ENCODE measurements at places on chromosomes 2 and 18.

GRCh38 chr2:158297606-158298005 lies 158.9 kb downstream of the CCDC148 start:
- no peak for DNase-seq

- DNase-seq, result no peak
Measured at GRCh38 chr2:42382144-42382543, 21.1 kb upstream of the COX7A2L start.

GRCh38 chr2:160142472-160142871 lies 57.6 kb downstream of the ITGB6 start:
- DNase-seq, result no peak

DNA sequence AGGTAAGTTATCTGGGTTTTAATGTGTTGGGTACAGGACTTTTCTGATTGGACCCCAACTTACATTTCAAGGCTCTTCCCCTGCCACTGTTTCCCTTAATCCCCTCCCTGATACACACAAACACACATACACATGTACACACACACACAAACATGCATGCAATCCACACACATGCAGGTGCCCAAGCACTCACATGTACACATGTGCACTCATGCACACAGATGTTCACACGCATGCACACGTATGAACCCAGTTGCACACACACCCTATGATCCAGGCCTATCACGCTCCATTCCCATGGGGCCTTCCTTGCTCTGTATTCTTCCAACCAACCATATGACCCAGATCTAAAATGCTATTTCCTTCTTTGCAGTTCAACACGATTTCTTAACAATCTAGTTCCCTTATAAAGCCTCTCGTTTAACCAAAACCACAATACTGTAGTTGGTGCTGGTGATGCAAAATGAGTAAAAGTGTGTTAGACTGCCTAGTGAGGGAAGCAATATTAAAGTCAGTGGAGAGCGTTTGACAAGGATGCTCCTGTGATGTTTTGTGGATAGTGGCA lies 11.1 kb downstream of the SERPINB8 start:
- DNase-seq, result no peak

DNA sequence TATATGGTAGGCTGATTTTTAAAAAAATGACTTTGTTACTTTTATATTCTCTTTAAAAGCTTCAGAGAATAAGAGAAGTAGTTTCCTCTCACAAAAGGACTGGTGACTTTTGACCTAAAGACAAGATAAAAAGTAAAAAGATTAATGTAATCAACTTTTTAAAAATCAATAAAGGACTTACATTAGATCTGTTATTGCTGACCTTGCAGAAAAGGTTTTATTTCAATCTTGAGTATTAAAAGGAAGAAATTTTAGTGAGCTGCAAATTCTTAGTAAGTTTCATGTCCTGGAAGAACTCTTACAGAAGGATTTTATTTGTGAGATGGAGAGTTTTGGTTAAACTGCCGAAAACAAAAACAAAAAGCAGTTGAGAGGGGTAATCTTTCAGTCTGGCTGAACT lies 2.2 kb upstream of the GAREM1 start:
- no peak for DNase-seq

DNA sequence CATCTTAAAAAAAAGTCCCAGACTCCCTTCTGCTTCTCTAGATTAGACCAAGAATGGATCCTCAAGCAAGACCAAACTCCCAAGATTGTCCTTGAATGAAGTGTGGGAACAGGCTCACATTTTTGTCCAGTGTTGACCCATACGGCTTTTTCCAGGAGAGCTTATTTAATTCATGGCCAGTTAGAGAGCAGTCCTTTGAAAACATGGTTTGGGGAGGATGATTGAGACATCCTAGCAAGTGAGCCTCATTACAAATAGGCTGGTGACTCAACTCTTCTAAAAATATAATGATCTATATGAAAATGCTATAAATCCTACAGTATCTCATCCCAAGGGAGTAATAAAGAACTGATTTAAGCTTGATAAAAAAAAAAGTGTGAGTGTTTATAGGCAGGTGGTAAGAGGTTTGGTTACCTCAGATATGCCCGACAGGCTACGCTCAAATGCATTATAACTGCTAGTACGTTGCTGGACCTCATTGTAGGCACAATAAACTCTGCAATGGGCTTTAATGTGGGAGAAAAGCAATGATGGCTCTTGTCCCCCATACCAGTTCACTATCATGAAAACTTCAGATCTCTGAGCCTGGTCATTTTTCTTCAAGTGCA lies 17.0 kb downstream of the ANKRD29 start:
- no peak for DNase-seq

- no peak for DNase-seq
Measured at GRCh38 chr18:29191263-29191662, 1014.3 kb upstream of the CDH2 start.

DNA sequence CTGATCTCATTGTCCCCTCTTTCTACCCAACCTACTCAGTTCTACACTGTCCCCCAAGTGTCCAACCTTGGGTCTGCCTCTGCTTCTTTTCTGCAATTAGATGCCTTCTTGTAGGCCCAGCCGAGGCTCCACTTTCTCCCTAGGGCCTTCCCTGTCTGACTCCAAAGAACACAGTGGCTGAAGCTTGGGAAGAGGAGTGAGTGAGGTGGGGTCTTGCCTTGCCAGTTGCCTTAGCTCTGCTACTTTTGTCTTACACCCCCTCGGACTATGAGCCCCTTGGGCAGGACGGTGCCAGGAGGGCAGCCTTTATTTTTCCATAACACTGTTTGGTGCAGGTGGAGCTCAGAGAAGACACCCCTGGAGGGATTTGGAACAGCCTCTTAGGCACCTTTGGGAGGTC lies 345.1 kb downstream of the CYP26B1 start:
- DNase-seq, result no peak

- no peak for DNase-seq
Measured at GRCh38 chr18:25819746-25820363, 270.6 kb downstream of the SS18 start.

- DNase-seq, result no peak
Measured at GRCh38 chr2:157053876-157054275, 203.6 kb upstream of the GALNT5 start.

DNA sequence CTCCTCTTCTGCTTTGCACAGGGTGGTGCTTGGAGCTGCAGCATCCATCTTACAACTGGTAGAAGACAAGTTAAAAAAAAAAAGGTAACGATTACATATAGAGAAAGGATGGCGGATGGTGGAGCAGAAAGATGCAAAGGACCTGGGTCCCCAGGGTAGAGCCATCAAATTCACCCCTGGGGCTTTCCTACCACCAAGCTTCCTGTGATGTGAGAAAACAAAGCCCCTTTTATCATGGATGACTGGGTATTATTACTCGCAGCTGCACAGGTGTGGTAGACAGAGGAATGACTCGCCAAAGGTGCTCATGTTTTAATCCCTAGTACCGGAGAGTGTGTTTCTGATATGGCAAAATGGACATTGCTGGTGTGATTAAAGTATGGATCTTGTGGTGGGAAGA lies 1.3 kb upstream of the ACOXL start:
- DNase-seq, result no peak

GRCh38 chr2:137316075-137316474 lies 550.7 kb downstream of the THSD7B start:
- DNase-seq, result no peak

DNA sequence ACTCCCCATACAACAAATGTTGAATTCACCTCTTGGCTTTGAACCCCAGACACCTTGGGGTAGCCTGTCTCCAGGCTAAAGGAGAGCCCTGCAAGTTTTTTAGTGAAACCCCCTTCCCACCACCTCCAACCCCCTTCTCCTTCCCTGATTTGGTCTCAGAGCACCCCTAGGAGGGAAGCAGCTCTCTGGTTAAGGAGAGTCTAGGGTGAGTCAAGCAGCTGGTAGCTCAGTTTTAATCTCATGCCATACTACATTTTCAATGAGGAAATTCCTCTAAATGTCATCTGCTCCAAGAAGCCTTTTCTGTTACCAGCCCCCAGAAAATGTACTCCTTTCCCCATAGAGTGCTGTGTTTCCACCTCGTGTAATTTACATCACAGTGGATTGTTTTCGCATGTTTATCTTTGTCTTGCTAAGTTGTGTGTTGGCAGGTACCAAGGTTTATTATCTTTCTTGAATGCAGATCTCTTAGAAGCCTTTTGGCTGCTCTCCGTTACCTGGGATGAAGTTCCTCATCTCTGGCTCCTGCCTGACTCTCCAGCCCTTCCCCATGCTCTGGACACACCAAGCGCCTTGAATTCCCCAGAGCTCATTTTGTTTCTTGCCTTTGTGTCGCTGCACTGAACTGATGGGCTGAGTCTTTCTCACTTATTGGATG lies 82.2 kb downstream of the ASAP2 start:
- DNase-seq, result no peak

DNA sequence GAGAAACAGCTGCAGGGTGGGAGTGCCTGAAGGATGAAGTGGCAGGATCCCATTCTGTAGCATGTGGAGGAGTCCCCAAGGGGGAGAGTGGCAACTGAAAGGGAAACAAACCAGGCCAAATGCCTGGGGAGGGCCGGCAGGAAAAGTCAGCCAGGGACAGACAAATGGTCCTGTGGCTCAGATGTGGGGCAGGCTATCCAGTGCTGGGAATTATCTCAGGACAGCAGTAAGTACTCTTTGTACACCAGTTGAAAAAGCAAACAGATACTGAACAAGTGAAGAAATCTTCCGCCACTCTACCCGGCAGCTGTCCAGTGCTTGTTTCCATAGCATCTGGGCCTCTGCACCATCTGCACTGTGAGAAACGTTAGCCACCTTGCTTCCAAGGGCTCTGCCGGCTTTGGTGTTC lies 408.9 kb downstream of the LRATD1 start:
- no peak for DNase-seq

DNA sequence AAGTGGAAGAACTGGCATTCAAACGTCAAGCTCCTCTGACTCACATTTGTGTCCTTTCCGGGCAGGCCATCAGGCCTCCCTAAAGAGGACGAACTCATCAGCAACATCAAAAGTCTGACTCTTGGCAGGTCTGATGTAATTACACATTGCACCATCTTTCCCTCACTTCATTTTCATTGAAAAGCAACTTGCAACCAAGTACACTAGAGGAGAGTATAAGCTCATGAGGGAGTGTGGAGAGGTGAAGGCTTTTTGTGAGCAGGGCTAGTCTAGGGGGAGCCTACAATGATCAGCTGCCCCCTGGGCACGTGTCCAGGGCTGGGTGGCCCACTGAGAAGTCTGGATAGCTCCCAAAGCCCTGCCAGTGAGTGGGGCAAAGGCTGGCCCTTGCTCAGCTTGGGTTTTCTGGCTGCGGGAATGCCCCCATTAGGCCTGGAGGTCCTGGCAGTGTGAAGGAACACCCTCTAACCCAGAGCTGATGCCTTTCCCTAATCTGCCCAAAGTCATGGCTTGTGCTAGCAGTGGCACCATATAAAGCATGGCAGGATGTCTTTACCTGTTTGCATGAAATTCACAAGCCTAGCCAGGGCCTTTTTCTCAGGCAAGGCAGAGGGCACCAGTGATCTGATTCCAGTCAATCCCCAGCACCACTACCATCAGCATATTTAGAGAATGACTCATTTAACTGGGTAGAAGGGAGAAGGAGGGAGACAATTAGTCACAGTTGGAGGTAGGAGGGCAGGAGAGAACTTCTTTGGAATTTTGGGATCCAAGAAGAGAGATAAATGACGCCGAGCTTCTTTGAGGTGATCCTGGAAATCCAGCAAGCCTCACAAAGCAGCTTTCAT lies 8.5 kb upstream of the DAW1 start:
- DNase-seq, result no peak

- no peak for DNase-seq
Measured at GRCh38 chr18:58344861-58345463, 283.9 kb downstream of the ALPK2 start.

GRCh38 chr2:219426068-219426443 lies 7.9 kb downstream of the DES start:
- DNase-seq, result no peak

DNA sequence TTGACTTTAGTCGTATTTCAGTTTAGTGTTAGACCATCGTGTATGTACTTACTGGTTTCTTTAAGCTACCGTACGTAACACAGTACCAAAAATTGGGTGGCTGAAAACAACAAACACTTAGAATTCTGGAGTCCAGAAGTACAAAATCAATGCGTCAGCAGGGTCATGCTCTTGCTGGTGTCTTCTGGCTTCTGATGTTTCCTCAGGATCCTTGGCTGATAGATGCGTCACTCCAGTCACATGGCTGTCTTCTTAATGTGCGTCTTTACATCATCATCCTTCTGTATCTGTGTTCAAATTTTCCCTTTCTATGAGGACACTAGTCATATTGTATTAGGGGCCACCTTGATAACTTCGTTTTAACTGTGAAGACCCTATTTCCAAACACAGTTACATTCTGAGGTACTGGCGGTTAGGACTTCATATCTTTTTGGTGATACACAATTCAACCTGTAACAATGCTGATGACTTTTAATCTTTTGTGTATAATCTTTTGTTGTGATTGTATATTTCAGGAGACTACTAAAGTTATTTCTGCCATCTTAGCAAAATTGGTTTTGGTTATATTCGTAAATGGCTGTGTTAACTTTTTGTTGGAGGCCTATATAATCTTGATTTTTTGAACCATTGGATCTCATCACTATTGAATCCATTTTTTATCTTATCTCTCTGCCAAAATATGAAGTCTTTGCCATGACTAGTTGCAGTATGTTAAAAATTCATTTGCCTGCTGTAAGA lies 25.4 kb downstream of the ACTR3 start:
- DNase-seq, result no peak

DNA sequence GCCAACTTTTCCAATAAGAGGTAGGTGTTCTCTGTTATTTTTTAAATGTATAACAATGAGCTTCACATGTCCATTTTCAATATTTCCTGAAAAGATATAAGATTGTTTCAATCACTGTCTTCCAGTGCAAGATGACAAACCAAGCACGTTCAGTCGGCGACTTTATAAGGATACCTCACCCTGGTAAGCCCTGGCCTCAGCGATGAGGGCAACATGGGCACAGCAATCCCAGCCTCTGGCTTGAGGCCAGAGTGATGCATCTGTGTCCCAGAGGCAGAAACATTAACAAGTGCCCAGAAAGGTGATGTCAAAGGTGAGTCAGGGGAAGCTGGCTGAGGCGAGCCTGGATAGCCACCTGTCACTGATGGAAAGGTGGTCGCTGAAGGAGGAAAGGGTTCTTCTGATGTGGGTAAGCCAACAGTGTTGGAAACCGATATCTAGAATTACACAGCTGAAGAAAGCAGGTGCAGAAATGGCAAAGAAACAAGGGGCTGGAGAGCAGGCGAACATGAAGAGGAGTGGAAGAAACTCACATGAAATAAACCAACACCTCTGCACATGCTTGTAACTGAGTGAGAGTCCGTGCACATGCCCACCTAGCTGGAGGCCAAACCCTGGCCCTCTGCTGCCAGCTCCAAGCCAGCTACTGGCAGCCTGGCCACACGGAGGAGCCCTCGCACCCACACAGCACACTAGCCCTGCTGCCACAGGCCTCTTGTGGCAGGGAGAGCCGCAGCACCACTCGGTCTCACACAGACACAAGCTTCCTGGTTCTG lies 65.5 kb downstream of the FBXO15 start:
- DNase-seq, result peak; percentile 71

DNA sequence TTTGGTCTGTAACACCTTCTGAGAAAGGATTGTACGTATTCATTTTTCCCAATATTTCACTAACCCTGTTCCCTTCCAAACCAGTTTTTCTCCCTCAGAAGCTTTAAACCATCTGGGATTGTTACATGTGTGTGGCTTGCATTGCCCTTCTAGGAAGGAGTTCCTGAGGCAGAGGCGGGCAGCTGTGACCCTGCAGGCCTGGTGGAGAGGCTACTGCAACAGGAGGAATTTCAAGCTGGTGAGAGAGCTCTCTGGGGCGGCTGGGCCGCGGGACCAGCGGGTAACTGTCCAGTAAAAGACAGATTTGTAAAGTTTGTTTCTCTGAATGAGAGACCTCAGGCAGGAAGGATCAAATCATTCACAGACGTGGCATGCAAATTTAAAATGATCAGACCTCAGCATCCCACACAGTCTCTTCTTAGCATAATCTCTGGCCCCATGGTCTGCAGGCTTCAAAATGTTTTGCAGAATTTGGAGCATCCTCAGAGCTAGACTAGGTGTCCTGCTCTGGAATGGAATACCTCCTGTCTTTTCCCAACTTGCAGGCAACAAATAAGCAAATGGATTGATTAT lies 40.2 kb upstream of the GPR17 start:
- DNase-seq, result no peak

All from T-helper 2 cell treated with Interferon-gamma antibody and Interleukin-4, amounts not matched to agents 5 μg/mL and 100 μg/mL, for 36 hours (primary cell).